ENCODE measurements at places on chromosomes 2 and 18. TPM values are rescaled to one million over a fixed set of nuclear protein-coding genes. Genes with fewer than 3 reads are reported as not detected.

PLEKHB2 gene
- 54.0 TPM for polyA plus RNA-seq

ANKRD30B gene
- not detected for polyA plus RNA-seq

GATA6 gene
- 36.9 TPM for polyA plus RNA-seq

- no peaks in the 10 kb centered on the region for H3K36me3 ChIP-seq
- DNase-seq, result peak; percentile 46
- H3K27ac ChIP-seq, result peak overlapping the region; percentile 6
- H3K4me3 ChIP-seq, result no peak overlapping the region
- peaks cover 17% of the 10 kb centered on the region for H3K4me1 ChIP-seq
Measured at GRCh38 chr2:159030674-159031380, 62.4 kb downstream of the TANC1 start.

- no peak overlapping the region for H3K4me3 ChIP-seq
- no peak overlapping the region for H3K27ac ChIP-seq
- no peaks in the 10 kb centered on the region for H3K36me3 ChIP-seq
- H3K4me1 ChIP-seq, result no peaks in the 10 kb centered on the region
Measured at GRCh38 chr2:172545408-172546075, 10.3 kb upstream of the PDK1 start.

GRCh38 chr2:100018341-100019193, 123.8 kb downstream of the AFF3 start:
- H3K27me3 ChIP-seq, result no peaks in the 10 kb centered on the region
- H3K4me3 ChIP-seq, result no peak overlapping the region
- no peak overlapping the region for H3K27ac ChIP-seq
- no peaks in the 10 kb centered on the region for H3K4me1 ChIP-seq
- H3K36me3 ChIP-seq, result no peaks in the 10 kb centered on the region

DNA sequence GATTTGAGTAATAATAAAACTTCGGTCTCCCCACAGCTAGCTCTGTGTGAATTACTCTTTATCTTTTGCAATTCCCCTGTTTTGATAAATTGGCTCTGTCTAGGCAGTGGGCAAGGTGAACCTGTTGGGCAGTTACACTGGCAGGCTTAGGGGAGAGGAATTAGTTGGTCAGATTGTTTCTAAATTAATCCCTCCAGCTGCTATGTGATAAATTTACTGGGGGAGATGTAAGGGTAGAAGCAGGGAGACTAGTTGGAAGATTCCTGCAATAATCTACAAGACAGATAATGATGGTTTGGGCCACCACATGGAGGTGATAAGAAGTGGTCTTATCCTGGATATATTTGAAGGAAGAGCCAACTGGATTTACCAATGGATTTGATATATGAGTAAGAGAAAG, 118.5 kb upstream of the TACR1 start:
- no peaks in the 10 kb centered on the region for H3K36me3 ChIP-seq
- peaks cover 4% of the 10 kb centered on the region for H3K27me3 ChIP-seq
- H3K4me1 ChIP-seq, result no peaks in the 10 kb centered on the region
- no peak overlapping the region for H3K4me3 ChIP-seq

Data from small intestine (tissue), 16 donors.